ENCODE measurements at places on chromosomes 11 and 22.

- no peak for DNase-seq
Observed at GRCh38 chr11:10453261-10453660, 1.8 kb upstream of the AMPD3 start.

DNA sequence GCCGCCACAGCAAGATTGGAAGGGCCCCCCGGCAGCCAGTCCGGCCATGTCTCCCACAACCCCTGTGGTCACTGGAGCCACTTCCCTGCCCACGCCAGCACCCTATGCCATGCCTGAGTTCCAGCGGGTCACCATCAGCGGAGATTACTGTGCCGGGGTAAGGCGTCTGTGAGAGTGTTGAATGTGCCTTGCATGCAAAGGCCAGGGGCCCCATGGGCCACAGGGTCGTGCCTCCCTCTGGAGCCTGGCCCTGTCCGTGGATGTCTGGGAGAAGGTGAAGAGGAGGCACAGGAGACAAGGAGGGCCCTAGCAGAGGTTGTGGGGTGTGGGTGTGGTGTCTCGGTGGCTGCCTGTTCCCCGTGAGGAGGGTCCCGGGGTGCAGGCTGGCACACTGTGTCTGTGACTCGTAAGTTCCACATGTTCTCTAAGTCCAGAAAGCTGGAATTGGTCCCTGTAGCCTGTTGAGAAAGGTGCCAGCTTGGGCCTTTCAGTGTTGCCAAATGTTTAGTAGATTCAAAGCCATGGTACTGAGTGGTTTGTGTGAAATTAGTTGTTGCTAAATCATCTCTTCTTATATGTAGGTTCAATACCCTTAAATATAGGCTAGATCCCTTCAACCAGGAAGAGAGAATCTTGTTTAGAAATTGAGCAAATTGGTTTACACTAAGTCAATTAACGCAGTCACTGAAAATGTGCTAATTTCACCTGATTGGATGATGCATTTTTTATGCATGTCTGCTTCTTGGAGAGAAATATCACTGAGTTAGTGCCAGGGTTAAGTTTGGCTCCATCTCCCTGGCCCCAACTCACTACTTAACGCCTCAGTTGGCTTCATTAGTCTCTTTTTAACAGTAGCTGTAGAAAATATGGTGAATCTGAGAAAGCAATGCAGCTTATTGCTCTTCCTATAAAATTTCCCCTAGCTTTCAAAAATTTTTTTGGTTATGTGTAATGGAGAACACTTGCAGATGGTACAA, 23.8 kb downstream of the AMPD3 start:
- DNase-seq, result no peak

DNA sequence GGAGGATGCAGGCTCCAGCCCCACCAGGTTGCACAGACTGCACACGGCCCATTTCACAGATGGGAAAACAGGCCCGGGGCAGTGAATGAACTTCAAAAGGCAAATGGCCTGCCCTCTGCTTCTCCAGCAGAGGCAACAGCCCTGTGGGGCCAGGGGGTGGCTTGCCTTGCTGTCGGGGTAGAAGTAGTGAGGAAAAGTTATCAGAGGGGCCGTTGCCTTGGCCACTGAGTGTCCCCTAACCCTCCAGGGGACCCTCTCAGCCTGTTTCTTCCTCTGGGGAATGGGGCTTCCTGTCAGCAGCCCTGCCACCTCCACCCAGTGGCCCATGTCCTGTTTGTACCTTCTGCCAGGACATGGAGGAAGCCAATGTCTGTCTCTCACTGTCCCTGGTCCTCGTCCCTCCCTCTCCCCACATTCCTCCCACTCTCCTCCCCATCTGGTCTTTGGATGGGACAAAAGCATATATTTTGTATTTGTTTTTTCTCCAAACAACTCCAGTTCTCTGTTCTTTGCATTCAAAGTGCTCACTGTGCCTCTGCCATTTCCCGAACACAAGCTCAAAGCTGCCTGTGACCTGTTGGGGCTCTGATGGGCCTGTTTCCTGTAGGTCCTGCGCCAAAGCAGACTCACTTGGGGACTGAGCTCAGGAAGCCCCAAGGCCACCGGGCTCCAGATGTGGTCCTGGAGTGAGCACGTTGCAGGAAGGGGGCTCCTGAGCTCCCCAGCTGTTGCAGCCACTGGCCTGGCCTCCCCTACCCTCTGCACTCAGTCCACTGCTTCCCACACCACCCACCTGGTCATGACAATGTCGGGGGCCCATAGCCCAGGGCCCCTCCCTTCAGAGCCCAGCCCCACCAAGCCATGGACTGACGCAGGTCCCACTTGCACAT, 9.5 kb downstream of the MAP4K2 start:
- no peak for DNase-seq

DNA sequence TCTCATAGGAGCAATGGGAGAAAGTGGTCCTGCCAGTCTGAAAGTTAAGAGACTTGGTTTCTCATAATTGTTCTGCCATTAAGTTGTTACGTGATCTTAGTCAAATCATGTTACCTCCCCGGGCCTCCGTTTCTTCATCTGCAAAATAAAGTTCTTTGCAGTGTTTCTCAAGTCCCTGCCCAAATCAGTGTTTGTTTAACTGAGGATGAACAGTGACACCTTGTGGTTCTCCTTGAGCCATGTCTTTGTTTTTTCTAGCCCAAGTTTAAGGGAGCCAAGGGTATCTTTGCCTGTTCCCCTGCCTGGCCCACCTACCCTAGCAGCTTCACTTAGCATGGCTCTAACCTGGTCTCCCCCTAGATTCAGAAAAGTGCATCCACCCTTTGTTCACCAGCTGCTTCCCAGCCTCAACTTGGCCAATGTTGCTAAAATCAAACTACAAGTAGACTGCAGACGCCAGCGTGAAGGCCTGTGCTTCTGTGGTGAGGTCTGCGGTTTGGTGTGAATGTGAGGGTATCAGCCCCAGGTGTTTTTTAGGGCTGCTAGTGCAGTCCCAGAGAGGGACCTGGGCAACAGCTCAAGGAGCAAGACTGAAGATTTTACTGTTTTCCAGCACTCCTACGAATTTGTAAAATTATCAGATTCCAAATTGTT, 35.5 kb downstream of the FZD4 start:
- peak; percentile 71 for DNase-seq

DNA sequence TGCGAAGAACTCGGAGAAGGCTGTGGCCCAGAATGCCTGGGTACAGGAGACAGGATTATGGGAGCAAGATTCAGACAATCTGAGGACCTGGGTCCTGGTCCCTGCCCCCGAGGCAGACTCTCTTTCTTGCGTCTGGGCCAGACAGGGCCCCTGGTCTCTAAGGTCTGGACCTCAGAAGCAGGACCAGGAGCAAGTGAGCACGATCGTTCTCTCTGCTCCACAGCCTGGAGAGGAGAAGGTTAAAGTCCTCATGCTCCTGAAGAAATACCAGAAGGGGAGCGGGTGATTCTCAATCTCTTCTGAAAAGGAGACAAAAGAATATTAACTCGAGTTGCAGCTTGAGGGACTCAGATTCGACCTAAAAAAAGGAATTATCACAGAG, 349.9 kb downstream of the CADM1 start:
- no peak for DNase-seq

DNA sequence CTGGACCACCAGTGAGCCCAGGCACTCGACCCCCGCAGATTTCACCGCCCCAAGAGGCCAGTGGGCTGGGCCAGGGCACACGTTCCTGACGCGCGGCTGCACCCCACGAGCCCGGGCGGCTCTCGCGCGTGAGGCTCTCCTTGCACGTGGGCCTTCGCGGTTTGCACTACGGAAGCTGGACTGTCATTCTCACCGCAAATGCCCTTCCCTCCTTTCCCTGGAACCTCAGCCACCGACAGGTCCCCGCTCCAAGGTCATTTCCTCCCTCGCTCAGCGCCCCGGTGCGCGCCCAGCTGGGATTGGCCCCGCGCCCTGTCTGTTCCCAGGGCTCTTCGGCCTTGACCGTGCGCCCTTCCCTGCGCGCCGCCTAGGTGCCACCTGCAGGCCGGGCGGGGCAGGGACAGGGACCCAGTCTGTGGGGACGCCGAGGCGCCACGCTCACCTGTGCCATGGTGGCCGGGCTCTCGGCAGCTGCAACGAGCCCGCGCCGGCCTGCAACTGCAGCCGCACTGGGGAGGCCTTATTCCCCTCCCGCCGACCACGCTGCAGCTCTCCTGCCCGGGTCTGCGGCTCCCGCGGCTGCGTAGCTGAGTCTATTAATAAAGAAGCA, 2.1 kb upstream of the CPT1A start:
- DNase-seq, result no peak

DNA sequence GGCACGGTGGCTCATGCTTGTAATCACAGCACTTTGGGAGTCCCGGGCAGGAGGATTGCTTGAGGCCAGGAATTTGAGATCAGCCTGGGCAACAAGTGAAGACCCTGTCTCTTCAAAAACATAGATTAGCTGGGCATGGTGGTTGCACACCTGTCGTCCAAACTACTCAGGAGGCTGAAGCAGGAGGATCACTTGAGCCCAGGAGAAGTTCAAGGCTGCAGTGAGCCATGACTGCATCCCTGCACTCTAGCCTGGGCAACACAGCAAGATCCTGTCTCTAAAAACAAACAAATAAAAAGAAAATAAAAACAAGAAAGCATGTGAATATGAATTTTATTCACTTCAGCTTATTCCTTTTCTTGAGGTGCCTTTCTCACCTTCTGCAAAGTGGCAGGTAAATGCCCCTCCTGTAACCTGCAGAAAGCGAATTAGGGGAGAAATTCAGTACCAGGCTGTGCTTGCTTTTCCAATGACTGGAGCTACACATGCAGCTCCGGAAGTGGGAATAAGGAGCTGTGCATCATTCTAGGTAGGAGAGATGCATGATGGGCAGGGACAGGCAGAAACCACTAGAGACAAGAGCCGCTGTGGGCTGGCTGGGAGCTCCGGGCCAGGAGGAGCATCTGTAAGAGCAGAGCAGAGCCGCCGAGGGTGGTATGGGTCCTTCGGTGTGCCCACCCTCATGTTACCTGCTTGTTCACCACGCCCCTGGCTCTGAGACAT, 14.7 kb upstream of the KCTD17 start:
- no peak for DNase-seq

DNA sequence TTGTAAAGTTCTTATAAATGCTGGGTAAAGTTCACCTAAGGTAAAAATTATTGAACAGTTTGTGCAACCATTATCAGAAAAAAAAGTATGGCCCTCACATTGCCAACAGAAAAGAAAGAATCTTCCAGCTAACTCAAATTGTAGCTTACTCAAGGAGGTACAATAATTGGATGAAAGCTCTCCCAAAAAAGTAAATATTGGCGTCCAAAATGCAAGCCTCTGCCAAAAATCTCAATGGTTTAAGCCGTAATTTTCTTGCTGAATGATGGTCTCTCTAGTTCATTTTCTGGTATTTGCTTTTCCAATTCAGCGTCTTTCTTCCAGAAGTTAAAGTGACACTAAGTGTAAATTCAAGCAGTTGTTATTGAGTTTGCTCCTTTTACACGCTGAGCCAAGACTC, 727.3 kb downstream of the LRRC4C start:
- DNase-seq, result no peak

All from glomerular endothelial cell (primary cell).